ENCODE measurements at places on chromosomes 5 and 9. TPM values are rescaled to one million over a fixed set of nuclear protein-coding genes. Genes with fewer than 3 reads are reported as not detected.
A peak's percentile ranks its signal among the peaks of the same experiment; 100 is the strongest.

DNA sequence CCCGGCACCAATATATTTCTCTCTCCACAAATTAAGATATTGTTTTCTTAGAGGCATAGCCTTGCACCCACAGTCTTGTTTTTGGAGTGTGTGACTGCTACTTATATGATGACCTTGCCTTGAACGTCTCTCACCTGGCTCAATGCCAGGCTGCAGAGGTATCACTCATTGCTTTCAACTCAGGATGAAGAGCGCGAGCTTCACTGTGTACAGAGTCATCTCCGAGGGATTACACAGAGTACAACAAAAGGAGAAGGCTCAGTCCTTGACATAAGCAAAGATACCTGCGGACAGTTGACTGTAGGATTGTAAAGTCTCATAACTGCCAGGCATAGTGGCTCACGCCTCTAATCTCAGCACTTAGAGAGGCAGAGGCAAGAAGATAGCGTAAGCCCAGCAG lies 53.8 kb downstream of the CD180 start:
- no peak overlapping the region for H3K27ac ChIP-seq
- H3K27me3 ChIP-seq = no peaks in the 10 kb centered on the region
- H3K36me3 ChIP-seq = peaks cover 79% of the 10 kb centered on the region

DNA sequence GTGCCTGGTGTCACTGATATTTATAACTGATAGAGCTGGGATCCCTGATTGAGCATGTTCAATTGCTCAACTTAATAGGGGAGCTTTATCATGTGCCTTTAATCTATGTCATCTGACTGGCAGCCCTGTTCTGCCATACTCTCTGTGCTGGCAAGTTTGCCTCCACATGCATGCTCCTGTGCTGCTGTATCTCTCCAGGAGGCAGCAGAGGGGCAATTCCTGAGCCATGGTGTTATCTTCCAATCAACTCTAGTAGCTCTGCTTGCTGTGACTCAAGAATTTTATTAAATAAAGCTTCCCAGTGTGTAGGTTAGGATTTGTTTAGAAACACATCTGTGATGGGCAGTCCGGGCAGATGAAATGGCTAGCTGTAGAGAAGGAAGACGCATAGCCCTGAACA lies 642.0 kb downstream of the KIF4B start:
- no peak overlapping the region for H3K4me3 ChIP-seq
- DNase-seq = no peak
- no peaks in the 10 kb centered on the region for H3K27me3 ChIP-seq
- H3K27ac ChIP-seq = no peak overlapping the region
- H3K36me3 ChIP-seq = no peaks in the 10 kb centered on the region

- H3K4me1 ChIP-seq = no peaks in the 10 kb centered on the region
- DNase-seq = no peak
- no peaks in the 10 kb centered on the region for H3K27me3 ChIP-seq
- H3K36me3 ChIP-seq = no peaks in the 10 kb centered on the region
Measured at GRCh38 chr9:12723409-12724028, 30.3 kb downstream of the TYRP1 start.

GRCh38 chr5:147441191-147441695 lies 68.6 kb downstream of the DPYSL3 start:
- H3K27ac ChIP-seq = peak overlapping the region; percentile 53
- H3K4me3 ChIP-seq = no peak overlapping the region
- no peaks in the 10 kb centered on the region for H3K27me3 ChIP-seq
- H3K4me1 ChIP-seq = peaks cover 41% of the 10 kb centered on the region

GRCh38 chr9:114244570-114244969 lies 78.3 kb upstream of the ORM1 start:
- H3K4me1 ChIP-seq = peaks cover 26% of the 10 kb centered on the region
- no peak for DNase-seq
- no peak overlapping the region for H3K27ac ChIP-seq
- H3K27me3 ChIP-seq = no peaks in the 10 kb centered on the region
- H3K36me3 ChIP-seq = no peaks in the 10 kb centered on the region

The IL9 gene
- total RNA-seq = not detected

The SPINK7 gene
- 65.3 TPM for total RNA-seq
